ENCODE measurements at places on chromosomes 7 and 10. TPM values are rescaled to one million over a fixed set of nuclear protein-coding genes. Genes with fewer than 3 reads are reported as not detected.

- no peak for DNase-seq
Measured at GRCh38 chr10:36114141-36114540, 472.0 kb upstream of the FZD8 start.

DNA sequence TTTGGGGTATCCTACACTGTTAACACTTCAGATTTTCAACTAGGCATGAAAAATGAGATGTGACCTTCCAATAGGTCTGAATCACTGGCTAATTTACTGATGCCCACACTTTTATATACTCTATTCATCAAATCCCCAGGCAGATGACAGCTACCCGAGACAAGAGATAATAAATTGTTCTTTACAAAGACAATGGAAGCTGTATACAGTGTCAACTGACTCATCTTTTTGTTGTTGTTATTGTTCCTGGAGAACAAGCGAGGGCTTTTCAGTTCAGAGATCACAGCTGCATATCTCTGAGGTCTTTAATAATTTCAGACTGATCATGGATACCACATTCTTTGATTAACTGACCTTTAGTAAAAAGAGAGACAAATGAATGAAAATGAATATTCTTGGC, 228.9 kb downstream of the SDHAF3 start:
- DNase-seq = no peak

DNA sequence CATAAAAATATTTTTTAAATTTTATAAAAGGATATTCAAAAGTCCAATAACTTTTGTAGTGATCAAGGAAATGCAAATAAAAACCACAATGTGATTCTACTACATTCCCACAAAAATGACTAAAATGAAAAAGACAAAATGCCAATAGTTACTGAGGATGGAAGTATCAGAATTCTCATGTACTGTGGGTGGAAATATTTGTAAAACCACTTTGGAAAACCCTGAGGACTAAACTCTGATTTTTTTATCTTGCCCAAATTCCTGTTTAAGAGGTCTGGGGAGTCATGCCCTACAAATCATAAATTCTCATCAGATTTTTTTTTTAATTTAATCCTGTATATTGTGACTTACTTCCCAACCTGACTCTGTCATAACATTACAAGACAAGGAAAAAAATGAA, 9.8 kb upstream of the SEMA3D start:
- no peak for DNase-seq

GRCh38 chr10:45555795-45556194, 116.8 kb downstream of the ZFAND4 start:
- no peak for DNase-seq

DNA sequence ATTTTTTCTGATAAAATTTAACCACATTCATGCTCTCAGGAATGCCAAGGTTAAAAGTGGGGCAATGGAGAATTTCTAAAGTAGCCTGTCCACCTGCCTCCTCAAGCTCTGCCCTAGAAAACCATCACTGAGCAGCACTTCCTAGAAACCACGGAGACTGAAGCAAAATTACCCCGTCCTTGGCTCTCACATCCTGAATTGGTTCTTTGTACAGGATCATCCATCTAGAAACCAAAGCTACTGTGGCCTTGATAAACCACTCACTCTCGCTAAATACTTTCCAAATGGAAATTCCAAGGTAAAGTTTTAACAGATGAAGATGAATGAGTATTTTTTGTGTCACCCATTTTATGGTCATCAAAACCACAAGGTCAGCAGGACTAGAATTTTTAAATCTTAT, 96.6 kb downstream of the AVL9 start:
- no peak for DNase-seq

GRCh38 chr10:71980181-71981014, 16.2 kb downstream of the CHST3 start:
- DNase-seq = no peak

SOSTDC1 gene
- 21.1 TPM for total RNA-seq

GRCh38 chr7:44158873-44159631, 17.9 kb upstream of the MYL7 start:
- no peak for DNase-seq

DNA sequence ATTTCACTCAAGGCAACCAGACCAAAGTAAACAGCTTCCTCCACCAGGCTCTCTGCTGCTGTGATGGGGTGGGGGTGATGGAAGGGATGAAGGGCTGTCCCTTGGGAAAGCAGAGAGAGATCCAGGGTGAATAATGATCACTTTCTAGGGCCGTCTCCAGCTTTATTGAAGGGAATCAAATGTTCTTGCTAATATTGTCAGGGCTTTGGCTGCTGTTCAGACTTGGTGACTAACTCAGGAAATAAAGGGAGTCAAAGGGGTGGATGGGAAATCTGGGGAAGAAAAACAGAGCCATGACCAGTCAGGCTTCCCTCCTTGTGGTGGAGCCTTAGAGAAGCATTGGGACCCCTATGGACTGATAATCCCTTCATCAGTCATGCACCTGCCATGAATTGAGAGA, 196.2 kb upstream of the AGK start:
- no peak for DNase-seq

DNA sequence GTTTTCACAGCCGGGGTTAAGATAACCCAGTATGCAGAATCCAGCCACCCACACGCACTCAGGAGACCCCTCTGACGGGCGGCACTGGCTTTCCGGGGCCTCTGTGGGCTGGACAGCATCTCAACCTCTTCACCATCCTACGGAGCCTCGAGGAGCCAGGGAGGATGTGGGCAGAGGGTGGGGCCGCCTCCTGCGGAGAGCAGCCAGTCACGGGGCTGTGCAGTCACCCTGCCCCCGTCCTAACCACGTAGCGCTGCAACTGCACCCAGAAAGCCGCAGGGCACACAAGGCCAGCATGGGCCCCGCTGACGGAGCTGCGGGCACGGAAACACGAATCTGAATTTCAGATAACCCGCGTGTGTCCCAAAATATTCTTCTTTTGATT, 270.3 kb downstream of the ELFN1 start:
- DNase-seq = no peak

AGBL3 gene
- total RNA-seq = 0.18 TPM

PRSS2 gene
- total RNA-seq = 0.79 TPM

DNA sequence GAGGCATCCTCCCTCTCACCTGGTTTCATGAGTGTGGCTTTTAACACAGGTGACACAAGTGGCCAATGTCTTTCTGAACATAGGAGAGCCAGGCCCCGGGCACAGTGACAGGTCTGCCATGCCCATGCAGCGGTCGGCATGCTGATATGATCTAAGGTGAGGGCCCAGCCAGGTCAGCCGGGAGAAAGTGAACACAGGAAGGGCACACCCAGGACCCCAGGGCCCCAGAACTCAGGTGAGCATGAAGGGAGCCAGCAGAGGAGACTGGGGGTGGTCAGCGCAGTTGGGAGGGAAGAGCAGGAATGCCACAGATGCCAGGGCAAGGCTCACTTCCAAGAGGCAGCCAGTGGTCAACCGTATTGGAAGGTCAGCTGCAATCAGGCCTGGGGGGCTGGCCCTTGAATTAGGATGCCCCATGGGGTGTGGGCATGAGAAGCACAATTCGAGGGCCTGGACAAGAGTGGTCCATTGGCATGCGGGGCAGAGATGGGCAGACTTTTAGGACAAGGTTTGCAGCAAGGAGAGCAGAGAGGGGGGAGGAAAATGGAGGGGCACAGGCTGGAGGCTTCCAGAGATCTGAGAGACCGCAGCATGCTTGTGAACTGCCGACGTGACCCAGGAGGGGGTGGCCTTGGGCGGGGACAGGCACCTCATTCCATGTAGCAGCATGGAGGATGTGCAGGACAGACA, 3.9 kb upstream of the INPP5A start:
- DNase-seq = no peak

DNA sequence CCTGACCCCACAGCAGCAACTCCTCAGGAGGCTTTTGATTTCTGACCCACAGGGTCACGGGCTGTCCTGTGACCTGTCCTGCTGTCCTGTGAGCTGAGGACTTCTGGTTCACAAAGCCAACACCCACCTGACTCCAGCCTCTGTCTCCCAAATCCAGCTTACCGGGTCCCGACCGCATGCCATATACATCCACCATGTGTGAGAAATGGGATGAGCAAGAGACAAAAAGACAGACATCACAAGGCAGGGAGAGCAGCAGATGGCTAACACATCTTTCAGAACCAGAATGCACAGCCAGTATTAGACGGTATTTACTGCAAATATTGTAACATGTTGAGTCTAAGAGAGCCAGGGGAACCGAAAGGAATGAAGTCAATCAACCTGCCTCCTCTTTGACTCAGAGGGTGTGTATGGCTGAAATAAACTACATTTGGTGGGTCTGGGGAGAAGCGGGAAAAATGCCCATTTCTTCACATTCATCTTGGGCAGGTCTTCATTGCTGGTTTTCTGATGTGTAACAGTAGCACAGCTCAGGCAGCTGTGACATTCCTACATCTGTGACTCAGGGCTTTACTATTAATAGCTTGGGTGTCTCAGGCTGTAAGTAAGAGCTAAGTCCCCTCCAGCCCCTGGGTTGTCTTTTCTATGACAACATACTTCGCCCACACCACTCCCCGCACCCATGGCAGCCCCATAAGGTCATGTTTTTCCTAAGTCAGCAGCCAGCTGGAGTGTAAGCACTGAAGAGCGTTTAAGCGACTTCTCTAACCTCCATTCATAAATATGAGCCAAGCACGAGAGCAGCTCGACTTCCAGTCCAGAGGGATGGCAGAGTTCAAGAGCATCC, 25.0 kb downstream of the ABLIM1 start:
- peak; percentile 64 for DNase-seq

DNA sequence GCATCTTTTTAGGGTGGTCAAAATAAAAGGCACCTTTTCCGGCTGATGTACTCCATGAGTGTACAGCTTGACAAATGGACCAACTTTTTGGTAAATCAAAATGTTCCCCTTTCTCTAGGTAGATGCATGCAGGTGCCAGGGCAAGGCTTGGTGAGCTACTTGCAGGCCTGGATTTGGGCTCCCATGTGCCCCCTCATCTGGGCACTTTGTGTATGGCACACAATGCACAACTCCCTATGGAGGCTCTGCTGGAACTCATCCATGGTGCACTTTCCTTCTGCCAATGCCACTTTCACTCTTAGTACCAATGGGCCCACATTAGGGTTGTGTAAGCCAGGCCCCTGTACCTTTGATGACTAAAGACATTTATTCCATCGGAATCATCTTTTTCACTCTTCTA, 300.8 kb downstream of the SDHAF3 start:
- peak; percentile 27 for DNase-seq

DNA sequence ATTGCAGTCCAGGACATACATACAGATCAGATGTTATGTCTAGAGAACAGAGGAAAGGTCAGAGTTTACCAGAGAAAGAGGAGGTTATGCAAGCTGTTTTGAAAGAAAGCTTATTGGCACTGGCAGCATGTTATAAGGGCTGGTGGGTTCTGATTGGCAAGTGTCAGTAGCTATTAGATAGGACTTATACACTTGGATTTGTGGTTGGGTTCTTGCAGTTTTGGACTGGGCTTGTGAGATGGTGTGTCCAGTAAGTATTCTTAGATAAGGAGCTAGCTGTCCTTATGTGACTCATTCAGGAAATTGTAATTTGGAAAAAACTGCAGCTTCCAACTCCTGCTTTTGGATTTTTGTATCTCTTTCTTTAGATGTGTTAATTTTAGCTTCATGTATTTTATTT, 130.7 kb upstream of the NAMPT start:
- DNase-seq = no peak

EN2 gene
- total RNA-seq = not detected

DNA sequence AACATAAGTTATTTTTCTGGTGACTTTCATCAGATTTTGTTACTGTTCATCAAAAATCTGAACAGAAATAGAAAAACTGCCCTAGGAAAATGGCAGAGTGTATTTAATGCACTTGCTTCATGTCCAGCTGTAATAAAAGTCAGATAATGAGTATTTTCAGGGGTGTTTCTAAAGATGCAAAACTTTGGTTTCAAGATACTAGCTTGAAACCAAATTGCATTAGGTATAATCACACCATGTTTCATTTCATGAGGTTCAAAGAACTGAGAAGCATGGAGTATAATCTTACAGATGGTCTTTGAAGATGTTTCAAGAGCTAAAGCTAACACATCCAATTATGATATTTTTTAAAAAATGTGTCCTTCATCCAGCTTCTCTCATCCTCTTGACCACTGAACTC, 128.9 kb downstream of the NRCAM start:
- DNase-seq = no peak

DNA sequence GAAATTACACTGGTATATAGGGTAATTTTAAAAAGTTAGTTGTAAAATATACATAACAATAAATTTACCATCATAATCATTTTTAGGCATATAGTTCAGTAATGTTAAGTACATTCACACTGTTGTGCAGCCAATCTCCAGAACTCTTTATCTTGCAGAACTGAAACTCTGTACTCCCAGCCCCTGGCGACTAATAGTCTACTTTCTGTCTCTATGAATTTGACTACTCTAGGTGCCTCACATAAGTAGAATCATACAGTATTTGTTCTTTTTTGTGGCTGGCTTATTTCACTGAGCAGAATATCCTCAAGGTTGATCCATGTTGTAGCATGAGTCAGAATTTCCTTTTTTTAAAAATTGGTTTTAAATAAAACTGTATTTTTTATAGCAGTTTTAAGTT, 41.4 kb downstream of the NRF1 start:
- DNase-seq = no peak

ANLN gene
- 50.2 TPM for total RNA-seq

SPAG6 gene
- not detected for total RNA-seq

GRCh38 chr7:114678116-114678515, 243.8 kb upstream of the MDFIC start:
- DNase-seq = no peak

DNA sequence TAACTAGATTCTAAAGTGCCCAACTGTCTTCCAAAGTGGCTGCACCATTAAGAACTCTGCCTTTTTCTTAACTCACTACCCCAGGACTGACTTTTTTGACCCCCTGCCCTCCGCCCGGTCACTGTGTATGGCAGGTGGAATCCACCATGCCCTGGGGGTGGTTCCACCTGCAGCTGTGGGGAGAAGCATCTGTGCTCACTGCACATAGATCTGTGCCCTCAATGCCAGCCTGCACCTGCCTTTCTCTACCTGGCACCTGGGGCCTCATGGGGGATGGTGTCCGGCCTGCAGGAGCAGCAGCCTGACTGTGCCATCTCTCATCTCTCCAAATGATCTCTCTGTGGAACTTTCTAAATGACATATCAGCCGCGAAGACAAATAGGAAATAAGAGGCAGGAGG, 353.5 kb downstream of the PAXIP1 start:
- DNase-seq = no peak

GRCh38 chr7:16172366-16172765, 249.0 kb downstream of the CRPPA start:
- DNase-seq = no peak

DNA sequence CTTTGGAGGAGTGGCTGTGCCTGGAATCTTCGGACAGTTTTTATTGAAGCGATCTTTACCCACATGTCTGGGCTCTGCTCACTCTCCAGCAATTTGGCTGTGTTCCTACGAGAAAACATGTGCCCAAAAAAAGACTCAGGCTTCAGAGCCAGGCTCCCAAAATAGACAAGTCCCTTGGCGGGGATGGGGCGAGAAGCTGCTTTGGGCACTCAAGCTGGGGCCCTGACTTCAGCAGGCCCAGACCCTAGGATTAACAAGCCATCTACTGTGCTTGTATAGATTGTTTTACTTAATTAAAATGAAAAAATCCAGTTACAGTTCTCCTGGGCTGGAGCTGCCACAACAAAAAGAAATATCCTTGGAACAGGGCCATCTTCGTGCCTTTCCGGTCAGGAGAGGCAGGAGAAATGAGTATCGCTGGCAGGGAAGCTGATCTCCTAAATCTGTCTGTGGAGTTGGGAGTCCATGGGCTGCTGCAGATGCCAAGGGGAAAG, 51.4 kb upstream of the PDCD4 start:
- no peak for DNase-seq

Data from HT-29 (cell line).